Spinal cord (tissue), 10 donors: ENCODE measurements at places on chromosomes 3 and 15.

GRCh38 chr3:54846119-54846518, 81.7 kb downstream of the LRTM1 start:
- no peaks in the 10 kb centered on the region for H3K4me1 ChIP-seq
- H3K4me3 ChIP-seq = no peak overlapping the region
- no peak overlapping the region for H3K27ac ChIP-seq
- no peak for DNase-seq

DNA sequence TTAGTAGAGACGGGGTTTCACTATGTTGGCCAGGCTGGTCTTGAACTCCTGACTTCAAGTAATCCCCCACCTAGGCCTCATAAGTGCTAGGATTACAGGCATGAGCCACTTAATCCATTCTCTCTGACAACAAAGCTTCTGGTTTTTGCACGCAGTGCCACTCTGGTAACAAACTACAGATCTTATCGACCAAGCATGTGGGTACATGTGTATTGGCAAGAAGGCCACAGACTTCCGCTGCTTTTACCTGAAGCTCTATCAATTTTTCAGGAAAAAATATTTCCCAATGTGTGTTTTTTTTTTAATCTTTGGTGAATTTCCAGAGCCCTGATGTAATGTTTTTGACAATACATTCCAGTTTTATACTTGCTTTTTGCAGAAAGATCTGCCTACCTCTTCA, 182.5 kb downstream of the PCCB start:
- H3K27ac ChIP-seq = no peak overlapping the region
- no peaks in the 10 kb centered on the region for H3K27me3 ChIP-seq
- H3K4me1 ChIP-seq = no peaks in the 10 kb centered on the region
- peaks cover 10% of the 10 kb centered on the region for H3K36me3 ChIP-seq

DNA sequence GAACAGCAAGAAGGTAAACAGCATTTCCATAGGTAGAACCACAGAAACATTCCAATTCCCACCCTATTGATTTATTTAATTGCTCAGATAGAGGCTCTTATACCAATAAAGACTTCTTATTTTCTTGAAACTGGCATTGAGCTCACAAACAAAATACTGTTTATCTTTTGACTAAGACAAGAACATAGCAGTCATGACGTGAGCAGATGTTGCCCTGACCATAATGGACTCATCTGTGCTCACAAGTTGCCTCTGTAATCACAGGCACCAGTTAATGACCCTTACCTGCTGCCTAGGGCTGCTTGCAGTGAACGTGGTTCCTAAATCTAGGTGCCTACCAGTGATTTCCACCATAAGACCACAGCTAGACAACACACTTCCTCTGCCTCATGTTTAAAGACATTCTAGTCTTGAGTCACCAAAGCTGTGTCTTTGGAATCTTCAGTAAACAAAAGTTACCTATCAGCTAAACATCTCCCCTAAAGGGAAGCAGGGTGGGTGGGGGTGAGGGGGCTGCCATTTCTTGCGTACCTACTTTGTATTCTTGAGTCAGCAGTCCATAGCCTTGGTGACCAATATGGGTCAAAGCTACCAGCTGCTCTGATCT, 2.1 kb downstream of the FYCO1 start:
- H3K4me1 ChIP-seq = peaks cover 11% of the 10 kb centered on the region
- no peaks in the 10 kb centered on the region for H3K36me3 ChIP-seq
- H3K27ac ChIP-seq = no peak overlapping the region
- no peak for DNase-seq

GRCh38 chr3:36244728-36245127, 135.6 kb upstream of the STAC start:
- no peak for DNase-seq
- H3K36me3 ChIP-seq = no peaks in the 10 kb centered on the region
- H3K27ac ChIP-seq = no peak overlapping the region
- no peak overlapping the region for H3K4me3 ChIP-seq

DNA sequence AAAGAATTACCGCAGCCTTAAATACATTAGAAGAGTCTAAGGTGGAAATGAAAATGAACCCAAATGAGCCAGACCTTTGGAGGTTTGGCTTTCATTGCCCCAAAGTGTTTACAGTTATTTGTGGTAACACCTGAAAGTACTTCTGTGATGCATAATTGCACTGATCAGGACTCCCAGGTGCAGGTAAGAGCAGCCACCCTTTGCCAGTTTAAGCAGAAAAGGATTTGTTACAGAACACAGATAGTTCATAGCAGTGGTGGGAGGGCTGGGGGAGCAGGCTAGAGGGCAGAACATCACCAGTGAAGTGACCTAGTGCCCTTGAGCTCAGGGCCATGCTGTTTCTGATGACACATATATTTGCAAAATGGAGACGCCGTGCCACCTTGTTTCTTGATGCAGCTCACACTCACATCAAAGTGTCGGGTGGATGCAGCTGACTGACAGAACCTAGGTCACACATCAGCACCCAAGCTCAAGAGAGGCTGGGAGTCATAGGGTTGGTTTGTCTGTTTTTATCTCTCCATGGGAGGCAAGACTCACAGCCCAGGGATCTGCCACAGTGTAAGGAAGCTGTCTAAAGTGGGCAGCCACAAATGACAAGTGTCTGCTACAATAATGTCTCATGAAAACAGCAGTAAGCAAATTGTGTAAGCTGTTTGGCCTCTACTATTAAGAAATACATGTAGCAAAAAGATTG, 49.1 kb downstream of the NEK11 start:
- no peak for DNase-seq
- no peak overlapping the region for H3K27ac ChIP-seq
- no peaks in the 10 kb centered on the region for H3K4me1 ChIP-seq
- H3K27me3 ChIP-seq = no peaks in the 10 kb centered on the region

DNA sequence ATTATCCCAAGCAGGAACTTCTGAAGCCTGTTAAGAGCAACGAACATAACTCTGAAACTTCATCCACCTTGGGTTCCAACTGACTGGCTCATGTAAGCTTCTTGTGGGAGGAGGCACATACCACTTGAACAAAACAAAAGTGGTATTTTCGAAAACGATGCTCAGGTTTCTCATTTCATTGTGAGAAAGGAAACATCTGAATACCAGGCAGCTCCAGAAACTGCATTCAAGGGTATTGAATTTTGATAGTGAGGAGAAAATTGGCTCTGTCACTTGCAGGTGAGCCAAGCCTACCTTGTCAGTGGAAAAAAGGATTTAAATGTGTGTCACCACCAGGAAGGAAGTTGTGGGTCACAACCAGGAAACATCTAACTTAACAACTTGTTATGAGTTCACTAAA, 218.1 kb upstream of the SATB1 start:
- H3K27me3 ChIP-seq = no peaks in the 10 kb centered on the region
- DNase-seq = no peak
- no peak overlapping the region for H3K4me3 ChIP-seq

GRCh38 chr15:89115547-89115946, 27.3 kb downstream of the ABHD2 start:
- peaks cover 34% of the 10 kb centered on the region for H3K4me1 ChIP-seq
- DNase-seq = no peak
- no peaks in the 10 kb centered on the region for H3K27me3 ChIP-seq
- H3K4me3 ChIP-seq = no peak overlapping the region
- H3K36me3 ChIP-seq = peaks cover 24% of the 10 kb centered on the region

- DNase-seq = no peak
- H3K36me3 ChIP-seq = no peaks in the 10 kb centered on the region
- H3K4me3 ChIP-seq = no peak overlapping the region
- H3K4me1 ChIP-seq = no peaks in the 10 kb centered on the region
- no peaks in the 10 kb centered on the region for H3K27me3 ChIP-seq
- H3K27ac ChIP-seq = no peak overlapping the region
These were observed 35.6 kb downstream of the RTP4 start for GRCh38 chr3:187403768-187404288.

DNA sequence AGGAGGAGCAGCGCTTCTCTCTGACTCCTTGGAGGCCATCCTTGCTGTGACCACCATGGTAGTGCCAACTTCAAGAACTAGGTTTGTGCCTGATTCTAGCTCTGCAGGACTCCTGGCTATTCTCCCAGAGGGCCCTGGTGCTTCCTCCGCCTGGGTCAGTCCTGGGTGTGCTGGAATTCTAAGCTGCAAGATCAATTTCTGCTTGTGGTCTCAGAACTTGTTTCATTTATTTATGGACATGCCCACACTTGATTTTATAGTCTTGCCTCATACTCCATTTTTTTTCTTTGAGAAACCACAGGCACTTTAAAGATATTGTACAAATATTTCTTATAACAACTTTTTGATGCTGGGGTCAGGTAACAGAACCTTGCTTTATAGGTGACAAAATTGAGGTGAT, 87.6 kb downstream of the PDCD6IP start:
- H3K27ac ChIP-seq = no peak overlapping the region
- H3K36me3 ChIP-seq = no peaks in the 10 kb centered on the region
- no peak for DNase-seq
- H3K4me1 ChIP-seq = peaks cover 4% of the 10 kb centered on the region
- no peaks in the 10 kb centered on the region for H3K27me3 ChIP-seq
- no peak overlapping the region for H3K4me3 ChIP-seq

GRCh38 chr3:45597171-45597570, 2.6 kb downstream of the LIMD1 start:
- H3K27ac ChIP-seq = no peak overlapping the region
- no peak for DNase-seq
- peaks cover 20% of the 10 kb centered on the region for H3K36me3 ChIP-seq
- no peaks in the 10 kb centered on the region for H3K27me3 ChIP-seq
- peaks cover 68% of the 10 kb centered on the region for H3K4me1 ChIP-seq
- H3K4me3 ChIP-seq = peak overlapping the region; percentile 12

- H3K36me3 ChIP-seq = no peaks in the 10 kb centered on the region
- no peak overlapping the region for H3K4me3 ChIP-seq
- no peak overlapping the region for H3K27ac ChIP-seq
- H3K4me1 ChIP-seq = peaks cover 29% of the 10 kb centered on the region
- no peaks in the 10 kb centered on the region for H3K27me3 ChIP-seq
These were observed 66.7 kb downstream of the ITGA11 start for GRCh38 chr15:68365140-68365745.

DNA sequence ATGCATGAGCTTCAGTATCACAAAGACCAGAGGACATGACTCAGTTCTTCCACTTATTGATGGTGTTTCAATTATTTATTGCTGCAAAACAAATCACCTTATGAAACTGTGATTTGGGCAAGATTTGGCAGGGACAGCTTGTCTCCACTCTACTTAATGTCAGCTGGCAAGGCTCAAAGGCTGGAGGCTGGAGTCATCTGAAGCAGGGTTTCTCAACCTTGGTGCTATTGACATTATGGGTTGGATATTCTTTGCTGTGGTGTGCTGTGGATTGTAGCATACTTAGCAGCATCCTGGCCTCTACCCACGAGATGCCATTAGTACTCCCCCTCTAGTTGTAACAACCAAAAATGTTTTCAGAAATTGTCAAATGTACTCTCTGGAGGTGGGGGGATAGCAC, 138.8 kb upstream of the PEX5L start:
- no peak for DNase-seq
- H3K27me3 ChIP-seq = no peaks in the 10 kb centered on the region
- no peak overlapping the region for H3K4me3 ChIP-seq
